ENCODE measurements at places on chromosomes 7 and 10.

DNA sequence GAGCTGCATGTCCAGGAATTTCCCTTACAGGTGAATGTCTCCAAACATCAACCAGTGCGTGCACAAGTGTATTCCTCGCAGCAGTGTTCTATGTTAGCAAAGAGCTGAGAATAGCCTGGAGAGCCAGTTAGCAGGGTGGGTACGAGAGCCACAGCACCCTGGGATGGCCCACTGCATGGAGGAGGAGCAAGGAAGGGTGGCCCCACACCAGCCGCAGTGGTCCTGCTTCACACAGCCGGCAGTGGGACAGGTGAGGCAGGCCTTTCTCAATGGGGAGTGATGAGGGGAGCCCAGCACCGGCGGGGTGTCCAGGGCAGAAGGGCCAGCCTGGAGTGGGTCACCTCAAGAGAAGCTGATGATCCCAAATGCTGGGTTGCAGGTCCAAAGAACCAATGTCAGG is 240.7 kb downstream of the TCERG1L start:
- no peak for DNase-seq

DNA sequence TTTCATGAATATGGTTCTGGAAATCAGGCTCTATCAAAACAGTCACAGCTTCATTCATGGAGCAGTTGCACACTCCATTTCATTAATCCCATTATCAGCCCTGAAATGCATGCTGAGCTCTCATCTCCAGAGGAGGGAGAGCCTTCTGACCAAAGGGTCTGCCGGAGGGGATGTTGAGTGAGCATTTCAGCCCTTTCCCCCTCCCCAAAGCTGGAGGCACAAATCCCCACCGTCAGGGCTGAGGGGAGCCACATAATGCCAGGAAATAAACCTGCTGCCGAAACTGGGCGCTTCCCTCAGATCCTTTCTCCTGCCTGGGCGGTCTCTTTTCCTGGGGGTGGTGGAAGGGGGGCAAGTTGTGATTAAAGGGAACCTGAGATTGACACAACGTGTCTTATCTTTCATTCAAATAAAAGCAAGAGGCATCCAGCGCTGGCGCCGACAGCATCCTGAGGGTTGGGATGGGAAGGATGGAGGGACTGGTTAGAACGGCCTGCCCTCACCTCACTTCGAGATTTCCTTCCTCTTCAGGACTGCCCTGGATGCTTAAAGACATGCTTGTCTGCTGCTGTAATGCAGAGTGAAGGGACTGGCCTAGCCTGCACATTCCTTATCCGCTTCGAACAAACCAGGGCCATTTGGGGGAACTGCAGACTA is 71.6 kb downstream of the TLL2 start:
- no peak for DNase-seq

GRCh38 chr7:27605689-27606269 is 56.9 kb downstream of the HIBADH start:
- DNase-seq, result no peak

DNA sequence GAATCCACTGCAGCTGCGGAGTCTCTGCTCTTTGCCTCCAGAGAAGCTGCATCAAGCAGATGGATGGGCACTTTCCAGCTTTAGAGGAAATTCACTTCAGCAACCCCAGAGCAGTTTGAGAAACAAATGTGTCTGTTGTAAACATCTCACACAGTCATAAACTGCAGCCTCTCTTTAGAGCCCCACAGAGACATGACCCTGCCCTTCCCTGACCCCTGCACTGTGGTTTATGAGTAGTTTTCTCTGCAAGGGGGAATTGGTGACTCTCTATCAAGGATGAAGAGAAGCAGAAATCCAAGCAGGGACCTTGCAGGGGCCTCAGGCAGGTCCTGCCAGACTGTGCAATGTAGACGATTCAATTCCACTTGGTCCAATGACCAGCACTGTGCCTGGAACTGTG is 160.2 kb downstream of the SH2D4B start:
- DNase-seq, result no peak

DNA sequence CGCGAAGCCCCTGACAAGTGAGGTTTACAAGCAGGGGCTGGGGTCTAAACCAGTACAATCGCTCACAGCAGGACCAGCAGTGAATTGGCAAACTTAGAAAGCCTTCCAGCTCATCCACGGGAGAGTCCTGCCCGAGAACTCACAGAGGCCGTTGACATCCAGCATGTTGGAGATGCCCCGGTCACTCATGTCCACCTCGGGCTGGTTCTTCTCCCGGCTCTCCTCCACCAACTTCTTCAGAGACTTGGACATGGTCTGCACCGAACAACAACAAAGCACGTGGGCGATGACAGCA is 447 bp downstream of the RSU1 start:
- DNase-seq, result no peak

DNA sequence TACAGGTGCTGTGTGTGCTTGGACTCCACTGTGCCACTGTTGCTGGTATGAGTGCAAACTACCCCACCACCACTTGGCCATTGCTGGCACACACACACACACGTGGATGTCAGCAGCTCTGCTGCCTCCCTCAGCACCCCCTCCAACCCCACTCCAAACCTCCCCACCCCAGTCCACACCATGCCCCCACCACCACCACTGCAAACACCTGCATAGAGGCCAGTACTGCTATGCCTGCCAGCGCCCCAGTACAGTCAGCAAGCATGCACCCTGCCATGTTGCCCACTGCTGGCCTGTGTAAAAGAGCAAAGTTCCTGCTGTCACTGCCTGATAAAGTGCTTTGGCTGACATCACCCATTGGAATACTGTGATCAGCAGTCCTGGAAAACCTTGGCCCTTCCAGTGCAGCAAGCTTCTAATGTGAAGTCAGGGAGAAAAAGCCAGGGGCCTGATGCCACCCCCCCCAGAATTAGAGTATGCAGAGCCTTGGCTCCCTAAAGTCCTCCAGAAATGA is 519.2 kb upstream of the PCDH15 start:
- no peak for DNase-seq

DNA sequence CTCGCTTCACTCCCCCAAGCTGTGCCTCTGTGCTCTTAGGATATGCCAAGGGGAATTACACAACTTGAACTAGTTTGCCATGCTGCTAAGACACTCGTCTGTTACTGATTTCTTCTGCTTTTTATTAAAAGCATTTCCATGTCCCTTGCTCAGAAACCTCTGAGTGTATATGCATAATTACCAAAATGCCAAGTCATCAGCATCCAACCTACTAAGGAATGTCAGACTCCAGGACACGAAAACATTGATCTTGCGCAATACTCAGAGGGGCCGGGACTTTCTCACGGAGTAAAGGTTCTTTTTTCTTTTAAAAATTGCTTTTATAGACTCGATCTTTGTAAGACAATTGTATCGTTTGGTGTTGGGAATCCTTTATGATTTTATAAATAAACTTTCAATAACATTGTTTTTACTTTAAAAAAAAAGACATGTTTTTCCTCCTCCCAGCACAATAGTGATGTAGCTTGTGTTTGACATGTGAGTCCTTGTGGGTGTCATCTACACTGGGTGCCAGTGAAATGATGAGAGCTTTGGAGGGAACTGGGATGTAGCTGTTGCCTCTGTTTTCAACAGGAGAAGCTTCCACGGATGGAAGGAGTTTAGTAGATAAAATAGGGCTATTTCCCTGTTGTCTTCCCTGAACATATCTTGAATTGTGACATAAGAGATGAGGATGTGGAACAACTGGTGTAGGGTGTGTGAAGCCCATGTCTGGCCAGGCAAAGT is 43.6 kb downstream of the CNNM1 start:
- DNase-seq, result no peak

GRCh38 chr10:93060887-93061593 is 442 bp downstream of the CYP26C1 start:
- no peak for DNase-seq

- DNase-seq, result no peak
Measured at GRCh38 chr10:77578583-77579227, 58.9 kb downstream of the KCNMA1 start.

- DNase-seq, result no peak
Measured at GRCh38 chr10:35421553-35422178, 85.4 kb downstream of the CCNY start.

DNA sequence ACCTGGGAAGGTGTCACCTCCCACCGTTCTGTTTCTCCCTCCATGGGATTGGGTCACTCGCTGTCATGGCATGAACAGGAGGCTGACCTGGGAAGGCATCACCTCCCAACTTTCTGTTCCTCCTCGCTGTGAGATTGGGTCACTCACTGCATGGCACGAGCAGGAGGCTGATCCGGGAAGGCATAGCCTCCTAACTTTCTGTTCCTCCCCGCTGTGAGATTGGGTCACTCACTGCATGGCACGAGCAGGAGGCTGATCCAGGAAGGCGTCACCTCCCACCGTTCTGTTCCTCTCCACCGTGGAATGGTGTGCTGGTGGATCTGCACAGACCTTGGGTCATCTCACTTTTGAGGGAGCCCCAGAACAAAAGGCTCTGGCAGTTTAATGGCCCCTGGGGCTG is 239.2 kb upstream of the PRKCQ start:
- DNase-seq, result no peak

DNA sequence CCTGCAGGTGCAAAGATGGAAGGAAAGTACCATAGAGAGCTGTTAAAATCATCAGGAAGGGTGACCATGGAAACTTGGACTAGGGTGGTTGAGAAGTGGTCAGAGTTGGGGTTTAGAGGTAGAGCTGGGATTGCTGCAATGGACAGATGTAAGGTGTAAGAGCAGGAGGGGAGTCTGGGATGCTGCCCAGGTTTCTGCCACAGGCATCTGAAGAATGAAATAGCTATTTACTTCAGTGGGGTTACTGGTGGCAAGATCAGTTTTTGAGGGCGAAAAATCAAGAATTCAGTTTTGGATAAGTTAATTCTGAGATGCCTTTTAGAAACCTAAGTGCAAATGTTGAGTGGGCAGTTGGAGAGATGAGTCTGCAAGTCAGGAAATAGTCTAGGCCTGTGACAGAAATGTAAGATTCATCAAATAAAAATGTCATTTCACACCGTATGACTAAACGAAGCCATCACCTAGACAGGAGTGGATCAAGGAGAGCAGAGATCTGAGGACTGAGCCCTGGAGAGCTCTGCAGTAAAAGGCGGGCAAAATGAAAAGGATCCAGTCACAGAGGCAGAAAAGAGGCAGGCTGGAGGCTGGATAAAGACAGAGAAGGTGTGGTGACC is 22.7 kb upstream of the TOMM7 start:
- no peak for DNase-seq

Data from NCI-H187 treated with DMSO at 0.1 percent for 48 hours (cell line).